Naive B cell (primary cell): ENCODE measurements at places on chromosomes 4 and X.

- H3K4me1 ChIP-seq = no peaks in the 10 kb centered on the region
- DNase-seq = no peak
- no peak overlapping the region for H3K27ac ChIP-seq
- H3K27me3 ChIP-seq = no peaks in the 10 kb centered on the region
- no peak overlapping the region for H3K4me3 ChIP-seq
- peaks cover 41% of the 10 kb centered on the region for H3K36me3 ChIP-seq
Measured at GRCh38 chr4:129062580-129062979, 30.8 kb downstream of the SCLT1 start.

DNA sequence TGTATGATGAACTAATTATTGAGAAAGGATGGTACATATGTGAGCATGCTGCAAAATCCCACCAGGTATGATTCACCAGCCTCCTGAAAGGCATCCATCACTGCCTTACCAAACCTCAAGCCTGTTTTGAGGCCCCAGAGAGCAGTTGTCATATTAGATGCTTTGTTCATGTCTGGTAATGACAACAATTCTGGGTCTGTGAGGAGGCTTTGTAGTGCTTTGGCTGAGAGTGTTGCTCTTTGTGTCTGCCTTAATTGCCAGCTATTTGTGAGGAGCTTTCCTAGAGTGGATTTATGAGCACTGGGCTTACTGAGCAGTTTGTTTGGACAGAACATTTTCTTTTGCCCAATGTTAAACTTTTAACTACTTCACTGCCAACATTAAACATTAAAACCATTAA, 69.2 kb downstream of the HEPH start:
- no peak for DNase-seq
- H3K27ac ChIP-seq = no peak overlapping the region
- H3K4me3 ChIP-seq = no peak overlapping the region
- no peaks in the 10 kb centered on the region for H3K4me1 ChIP-seq

GRCh38 chrX:97556359-97556758, 672.7 kb downstream of the RPA4 start:
- H3K27me3 ChIP-seq = no peaks in the 10 kb centered on the region
- no peaks in the 10 kb centered on the region for H3K36me3 ChIP-seq
- H3K4me3 ChIP-seq = no peak overlapping the region
- H3K4me1 ChIP-seq = peaks cover under 1% of the 10 kb centered on the region
- DNase-seq = no peak

DNA sequence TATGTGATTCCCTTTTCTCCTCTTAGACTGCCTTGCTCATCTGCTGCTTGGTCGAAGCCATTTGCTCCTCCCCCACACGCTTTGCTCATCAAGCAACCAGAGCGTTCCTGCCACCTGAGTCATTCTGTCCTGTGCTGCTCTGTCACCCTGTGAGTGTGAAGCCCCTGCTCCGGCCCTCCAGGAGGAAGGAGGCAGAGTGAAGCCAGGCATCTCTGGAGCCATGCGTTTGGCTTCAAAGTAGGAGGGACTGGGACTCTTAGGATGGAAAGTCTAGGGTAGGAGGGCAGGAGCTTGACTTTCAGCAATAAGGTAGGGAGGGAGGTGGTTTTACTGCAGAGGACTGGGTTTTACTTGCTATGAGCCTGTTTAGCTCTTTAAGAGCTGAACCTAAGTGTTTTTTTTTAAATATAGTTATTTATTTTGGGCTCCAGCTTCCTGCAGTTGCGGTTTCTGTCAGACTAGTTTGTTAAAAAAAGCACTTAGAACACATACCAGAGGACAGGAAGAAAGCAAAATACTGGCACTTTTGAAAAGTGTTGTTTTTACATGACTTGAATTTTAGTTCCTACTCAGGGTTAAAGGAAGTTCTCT, 63.6 kb downstream of the SPINK2 start:
- peaks cover 63% of the 10 kb centered on the region for H3K4me1 ChIP-seq
- no peaks in the 10 kb centered on the region for H3K27me3 ChIP-seq
- peak; percentile 42 for DNase-seq
- peak overlapping the region; percentile 89 for H3K4me3 ChIP-seq

- peaks cover 26% of the 10 kb centered on the region for H3K4me1 ChIP-seq
- DNase-seq = no peak
- H3K36me3 ChIP-seq = no peaks in the 10 kb centered on the region
- peaks cover 31% of the 10 kb centered on the region for H3K27me3 ChIP-seq
- no peak overlapping the region for H3K27ac ChIP-seq
Measured at GRCh38 chr4:86595426-86595805, 1.3 kb downstream of the PTPN13 start.

DNA sequence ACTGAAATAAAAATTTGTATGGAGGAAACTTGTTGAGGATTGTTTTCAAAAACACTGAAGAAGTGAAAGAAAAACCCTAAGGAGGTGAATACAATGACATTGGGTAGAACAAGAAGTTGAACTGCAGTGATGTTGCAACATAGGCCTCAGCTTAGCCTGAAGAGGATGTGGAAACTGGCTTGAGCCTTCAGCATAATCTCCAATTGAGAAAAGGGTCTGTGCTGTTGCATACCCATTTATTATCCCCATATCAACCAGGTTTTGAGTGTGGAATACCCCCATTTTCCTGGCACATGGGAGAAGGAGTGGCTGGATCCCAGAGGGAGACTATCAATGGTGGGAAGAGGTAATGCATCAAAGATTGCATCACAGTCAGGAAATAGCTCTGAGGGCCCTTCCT, 695.0 kb upstream of the HS3ST1 start:
- no peaks in the 10 kb centered on the region for H3K27me3 ChIP-seq
- no peak for DNase-seq
- H3K4me3 ChIP-seq = no peak overlapping the region
- no peaks in the 10 kb centered on the region for H3K36me3 ChIP-seq
- H3K27ac ChIP-seq = no peak overlapping the region
- no peaks in the 10 kb centered on the region for H3K4me1 ChIP-seq

DNA sequence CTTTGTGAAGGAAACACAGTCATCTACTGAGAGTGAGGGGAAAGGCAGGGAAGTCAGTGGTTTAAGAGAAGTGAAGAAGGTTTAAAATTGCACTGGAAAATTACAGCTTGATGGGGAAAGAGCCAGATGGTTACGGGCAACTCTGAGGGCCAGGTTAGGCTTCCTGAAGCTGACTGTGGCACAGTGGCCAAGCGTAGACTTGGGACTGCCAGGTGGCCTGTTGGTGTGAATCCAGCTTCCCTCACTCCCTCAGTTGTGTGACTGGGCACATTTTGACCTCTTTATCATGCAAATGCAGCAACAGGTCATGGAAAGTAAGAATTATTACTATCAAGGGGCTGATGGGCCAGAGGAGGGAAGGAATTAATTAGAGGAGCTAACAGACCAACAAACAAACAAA, 390.1 kb downstream of the UNC5C start:
- DNase-seq = no peak
- no peak overlapping the region for H3K4me3 ChIP-seq
- H3K36me3 ChIP-seq = no peaks in the 10 kb centered on the region
- H3K27ac ChIP-seq = no peak overlapping the region
- no peaks in the 10 kb centered on the region for H3K27me3 ChIP-seq

DNA sequence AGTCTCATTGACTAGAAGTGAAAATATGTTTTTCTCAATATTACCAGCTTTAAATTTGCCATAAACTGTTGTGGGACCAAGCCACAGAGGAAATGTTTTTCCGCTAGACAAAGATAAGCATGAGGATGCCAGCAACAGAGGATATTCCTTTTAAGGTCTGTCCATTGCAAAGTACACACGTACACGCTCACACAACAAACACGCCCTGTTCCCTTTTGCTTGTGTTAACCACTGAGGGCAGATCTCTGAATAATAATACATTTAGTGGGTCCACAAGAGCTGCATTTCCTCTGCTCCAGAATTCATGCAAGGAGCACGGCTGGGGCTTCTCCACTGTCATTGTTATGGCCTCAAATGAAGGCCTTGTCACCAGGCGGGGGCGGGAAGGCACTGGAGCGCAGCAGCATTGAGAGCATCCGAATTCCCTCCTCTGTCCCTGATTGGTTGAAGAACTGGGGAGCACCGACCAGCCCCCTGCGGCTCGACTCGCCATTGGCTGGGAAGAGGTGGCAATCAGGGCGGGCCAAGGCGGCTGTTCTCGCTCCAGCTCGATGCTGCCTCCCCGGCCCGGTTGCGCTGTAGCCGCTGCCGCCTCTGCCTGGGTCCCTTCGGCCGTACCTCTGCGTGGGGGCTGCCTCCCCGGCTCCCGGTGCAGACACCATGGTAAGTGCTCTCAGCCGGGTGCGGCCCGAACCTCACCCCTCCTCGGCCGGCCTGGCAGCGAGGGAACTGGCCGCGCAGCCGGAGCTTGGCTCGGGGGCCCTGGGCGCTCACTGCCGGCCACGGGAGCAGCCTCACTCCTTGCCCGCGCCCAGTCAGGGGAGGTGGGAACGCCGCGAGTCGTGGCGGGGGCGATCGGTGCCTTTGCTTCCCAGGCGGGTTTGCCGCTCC, at the start of gene GUCY1B1:
TSS of gene GUCY1B1 (plus strand) at position 541 of the 891 bp plus-strand sequence. CDS start at position 661, 120 bp downstream.
- H3K27me3 ChIP-seq = no peaks in the 10 kb centered on the region
- H3K4me1 ChIP-seq = peaks cover 8% of the 10 kb centered on the region

DNA sequence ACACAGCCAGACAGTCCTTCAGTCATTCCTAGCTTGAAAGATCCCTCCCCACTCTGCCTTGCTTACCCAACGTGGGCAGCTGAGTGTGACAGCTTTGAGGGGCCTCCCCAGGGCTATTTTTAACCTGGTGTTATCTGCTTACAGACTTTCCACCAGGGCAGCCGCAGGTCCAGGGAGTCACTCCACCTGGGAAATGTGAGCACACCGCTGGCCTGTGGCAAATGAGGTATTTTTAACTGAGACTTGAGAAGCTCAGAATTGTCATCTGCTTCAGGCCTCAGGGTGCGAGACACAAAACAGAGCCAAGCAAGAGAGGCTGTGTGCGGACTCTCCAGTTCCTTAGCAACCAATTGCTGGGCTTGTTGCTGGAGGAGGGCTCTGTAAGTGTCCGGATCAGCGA, 13.0 kb downstream of the CORIN start:
- no peak overlapping the region for H3K27ac ChIP-seq
- no peaks in the 10 kb centered on the region for H3K4me1 ChIP-seq
- H3K36me3 ChIP-seq = no peaks in the 10 kb centered on the region
- DNase-seq = no peak
- H3K4me3 ChIP-seq = no peak overlapping the region

DNA sequence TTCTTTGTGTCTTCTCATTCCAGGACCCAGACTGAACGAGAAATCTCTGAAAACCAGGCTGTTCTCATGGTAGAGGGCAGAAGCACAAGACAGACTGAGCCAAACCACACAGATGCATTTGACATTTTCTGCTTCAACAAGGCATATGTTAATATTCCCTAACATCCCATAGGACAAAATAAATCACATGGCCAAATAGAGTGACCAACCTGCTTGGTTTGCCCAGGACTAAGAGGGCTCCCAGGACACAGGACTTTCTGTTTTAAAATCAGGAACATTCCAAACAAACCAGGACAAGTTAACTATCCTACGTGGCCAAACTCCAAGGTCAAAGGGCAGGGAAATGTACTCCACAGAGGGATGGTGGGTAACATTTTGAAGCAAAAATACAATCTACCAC, 11.7 kb downstream of the CTPS2 start:
- H3K27me3 ChIP-seq = no peaks in the 10 kb centered on the region
- peaks cover 4% of the 10 kb centered on the region for H3K36me3 ChIP-seq
- peaks cover 4% of the 10 kb centered on the region for H3K4me1 ChIP-seq

DNA sequence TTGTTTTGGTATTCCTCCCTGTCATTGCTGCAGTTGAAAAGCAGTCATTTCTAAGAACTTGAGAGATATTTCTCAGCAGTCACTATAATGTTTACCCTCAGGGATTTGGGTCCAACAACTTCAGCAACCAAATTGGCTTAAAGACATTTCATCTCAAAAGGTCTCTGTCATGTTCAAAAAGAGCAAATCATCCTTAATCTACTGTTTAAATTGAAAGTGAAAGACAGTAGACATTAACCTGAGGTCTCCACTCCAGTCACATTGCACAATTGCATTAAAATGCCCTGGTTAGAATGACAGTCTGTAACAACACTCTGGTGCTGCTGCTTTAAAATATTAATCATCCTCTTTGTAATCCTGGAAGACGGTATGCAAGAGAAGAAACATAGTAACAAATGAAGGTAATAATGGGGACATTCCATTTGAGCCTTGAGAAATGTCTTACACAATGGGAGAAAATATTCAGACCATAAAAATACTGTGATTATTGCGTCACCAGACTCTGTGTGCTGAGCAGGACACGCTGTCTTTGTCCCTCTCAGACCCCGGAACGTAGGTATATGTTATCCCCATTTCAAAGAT, 90.2 kb upstream of the UNC5C start:
- H3K27ac ChIP-seq = no peak overlapping the region
- no peaks in the 10 kb centered on the region for H3K36me3 ChIP-seq
- H3K4me3 ChIP-seq = no peak overlapping the region
- DNase-seq = no peak

DNA sequence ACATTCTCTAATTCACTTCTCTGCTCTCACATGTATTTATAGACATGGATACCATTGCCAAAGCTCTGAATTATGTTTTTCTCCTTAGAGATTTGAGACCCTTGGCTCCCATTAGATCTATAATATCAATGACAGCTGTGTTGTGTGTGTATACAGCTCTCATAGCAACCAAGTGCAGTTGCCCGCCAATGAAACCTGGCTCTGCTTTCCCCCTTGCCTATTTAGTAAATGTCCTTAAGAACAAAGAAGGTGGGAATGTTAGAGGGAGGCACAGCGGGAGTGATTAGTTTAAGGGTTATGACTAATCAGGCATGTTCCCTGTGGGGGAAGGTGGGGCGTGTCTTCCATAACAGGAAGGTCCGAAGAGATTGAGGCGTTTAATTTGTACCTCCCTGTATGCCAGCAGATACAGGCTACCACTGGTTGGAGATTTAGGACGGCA, 100.5 kb upstream of the TBC1D9 start:
- H3K36me3 ChIP-seq = no peaks in the 10 kb centered on the region
- peaks cover 4% of the 10 kb centered on the region for H3K4me1 ChIP-seq
- H3K27me3 ChIP-seq = peaks cover 12% of the 10 kb centered on the region
- no peak for DNase-seq
- H3K27ac ChIP-seq = peak overlapping the region; percentile 43

DNA sequence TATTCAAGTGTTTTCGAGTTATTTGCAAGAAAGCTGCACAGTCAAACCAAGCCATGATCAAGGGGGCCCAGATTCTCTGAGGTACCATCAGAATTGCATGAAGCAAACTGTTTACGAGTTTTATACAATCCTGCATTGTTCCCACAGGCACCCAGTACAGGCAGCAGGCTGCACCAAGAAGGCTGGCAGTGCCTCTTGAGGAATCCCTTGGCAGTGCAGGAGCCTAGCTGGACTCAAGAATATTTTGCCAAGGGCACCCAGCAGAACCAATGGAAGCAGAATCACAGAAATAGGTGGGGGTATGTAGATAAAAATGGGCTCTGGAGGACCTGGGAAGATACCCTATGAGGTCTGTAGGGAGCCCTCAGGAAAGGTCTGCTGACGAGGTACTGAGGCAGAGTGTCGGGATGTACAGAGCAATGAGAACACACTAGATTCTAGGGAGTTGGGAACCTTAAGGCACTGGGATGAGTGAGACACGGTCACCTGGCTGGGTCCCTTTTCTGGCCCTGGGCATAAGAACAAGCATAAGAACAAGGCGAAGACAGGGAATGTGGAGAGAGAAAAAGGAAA, 2.5 kb upstream of the PLP1 start:
- DNase-seq = no peak

- H3K36me3 ChIP-seq = no peaks in the 10 kb centered on the region
- H3K4me3 ChIP-seq = no peak overlapping the region
- H3K27ac ChIP-seq = no peak overlapping the region
- peaks cover 29% of the 10 kb centered on the region for H3K4me1 ChIP-seq
- DNase-seq = no peak
Measured at GRCh38 chr4:140777386-140777785, 21.2 kb upstream of the TBC1D9 start.
